ENCODE measurements at places on chromosomes 12 and 14. TPM values are rescaled to one million over a fixed set of nuclear protein-coding genes. Genes with fewer than 3 reads are reported as not detected.

DNA sequence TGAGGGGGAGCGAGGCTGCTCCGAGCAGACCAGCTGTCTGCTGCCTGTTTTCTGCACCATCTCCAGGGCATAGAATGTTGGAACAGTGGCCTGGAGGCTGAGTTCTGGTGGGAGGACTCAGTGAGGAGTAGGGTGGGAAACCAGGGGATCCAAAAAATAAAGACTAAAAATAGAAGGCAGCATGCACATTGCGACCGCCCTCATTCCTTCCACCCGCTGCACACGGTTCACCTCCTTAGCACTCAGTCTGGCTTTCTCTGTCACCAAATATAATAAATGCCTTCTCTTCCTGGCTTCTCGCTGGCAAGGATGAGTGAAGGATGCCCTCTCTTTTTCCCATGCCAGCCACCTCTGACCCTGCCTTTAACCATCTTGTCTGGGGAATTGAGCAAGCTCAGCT is 146.2 kb downstream of the AACS start:
- no peaks in the 10 kb centered on the region for H3K36me3 ChIP-seq
- H3K4me1 ChIP-seq: no peaks in the 10 kb centered on the region
- no peak overlapping the region for H3K4me3 ChIP-seq
- no peak overlapping the region for H3K27ac ChIP-seq
- peaks cover 9% of the 10 kb centered on the region for H3K27me3 ChIP-seq
- DNase-seq: no peak

- 0 out of 3 replicates have a peak, but pooled peaks cover 3% of the 10 kb centered on the region for H3K36me3 ChIP-seq
- H3K27ac ChIP-seq: no peak overlapping the region
- no peaks in the 10 kb centered on the region for H3K27me3 ChIP-seq
- no peaks in the 10 kb centered on the region for H3K4me1 ChIP-seq
- no peak for DNase-seq
Observed at GRCh38 chr14:87960013-87960787, 32.8 kb downstream of the GALC start.

DNA sequence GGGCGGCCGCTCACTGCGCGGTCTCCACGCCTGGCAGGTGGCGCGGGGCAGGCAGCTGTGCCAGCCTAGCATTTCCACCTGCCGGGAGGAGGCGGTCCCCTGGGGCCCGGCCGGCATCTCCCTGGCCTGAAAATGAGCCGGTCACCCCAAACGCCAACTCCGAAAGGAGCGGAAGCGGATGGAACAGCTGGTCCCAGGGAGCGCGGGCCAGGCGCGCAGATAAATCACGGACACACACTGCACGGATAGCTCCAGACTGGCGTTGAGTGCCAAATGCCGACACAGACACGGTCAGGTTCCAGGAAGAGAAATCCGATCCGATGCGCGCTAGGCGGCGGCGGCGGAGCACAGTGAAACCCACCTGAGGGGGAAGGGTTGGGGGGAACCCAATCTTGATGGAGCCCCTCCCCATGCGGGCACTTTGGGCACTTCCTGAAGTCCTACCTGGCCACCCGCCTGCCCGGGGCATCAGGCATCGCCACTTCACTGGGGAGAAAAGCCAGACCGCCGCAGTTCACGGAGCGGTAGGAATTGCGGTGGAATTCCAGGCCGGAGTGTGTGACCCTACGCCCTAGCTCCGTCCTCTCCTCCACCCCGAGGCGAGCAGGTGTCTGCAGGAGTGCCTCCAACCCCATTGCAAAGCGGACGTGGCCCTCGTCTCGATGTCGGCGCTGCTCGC is 624 bp upstream of the PLEKHD1 start:
- H3K4me1 ChIP-seq: peaks cover 8% of the 10 kb centered on the region
- H3K27ac ChIP-seq: no peak overlapping the region
- no peaks in the 10 kb centered on the region for H3K36me3 ChIP-seq
- no peaks in the 10 kb centered on the region for H3K27me3 ChIP-seq
- DNase-seq: no peak

- no peak overlapping the region for H3K27ac ChIP-seq
- no peak overlapping the region for H3K4me3 ChIP-seq
- DNase-seq: no peak
- no peaks in the 10 kb centered on the region for H3K36me3 ChIP-seq
- no peaks in the 10 kb centered on the region for H3K4me1 ChIP-seq
Observed at GRCh38 chr14:52974406-52974805, 23.6 kb upstream of the FERMT2 start.

GRCh38 chr12:120089105-120089504 is 27.4 kb downstream of the RAB35 start:
- no peak overlapping the region for H3K4me3 ChIP-seq
- H3K27ac ChIP-seq: no peak overlapping the region
- DNase-seq: no peak
- H3K27me3 ChIP-seq: no peaks in the 10 kb centered on the region
- peaks cover 15% of the 10 kb centered on the region for H3K4me1 ChIP-seq

- no peak overlapping the region for H3K4me3 ChIP-seq
- no peaks in the 10 kb centered on the region for H3K4me1 ChIP-seq
- peak; percentile 4 for DNase-seq
- H3K27ac ChIP-seq: no peak overlapping the region
Observed at GRCh38 chr12:11347810-11348209, 37.6 kb upstream of the PRB4 start.

DNA sequence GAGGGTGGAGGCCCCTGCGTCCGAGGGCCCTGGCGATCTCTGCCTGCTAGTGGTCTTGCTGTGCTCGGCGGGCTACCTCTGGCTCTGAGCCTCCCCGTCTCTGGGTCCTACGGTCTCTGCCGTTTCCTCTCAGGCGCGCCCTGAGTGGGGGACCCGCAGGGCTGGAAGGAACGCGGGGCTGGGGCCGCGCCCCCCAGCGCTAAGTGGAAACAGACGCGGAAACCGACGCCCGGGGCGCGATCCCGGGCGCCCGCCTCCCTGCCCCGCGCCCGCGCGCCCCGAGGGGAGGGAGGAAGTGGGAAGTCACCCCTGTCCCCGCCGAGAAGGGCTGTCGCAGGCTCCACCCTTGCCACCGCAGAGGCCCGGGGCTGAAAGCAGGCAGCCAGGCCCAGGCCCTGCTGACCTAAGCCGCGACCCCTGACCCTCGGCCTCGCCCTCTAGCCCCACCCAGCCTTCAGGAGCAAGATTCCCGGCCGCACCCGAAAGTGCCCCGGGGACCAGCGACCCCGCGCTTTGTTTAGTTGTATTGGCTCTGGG is 831 bp downstream of the CRIP1 start:
- H3K27me3 ChIP-seq: no peaks in the 10 kb centered on the region
- peaks cover under 1% of the 10 kb centered on the region for H3K36me3 ChIP-seq
- H3K4me3 ChIP-seq: no peak overlapping the region
- DNase-seq: peak; percentile 31

WNT1 gene
- not detected for total RNA-seq

DNA sequence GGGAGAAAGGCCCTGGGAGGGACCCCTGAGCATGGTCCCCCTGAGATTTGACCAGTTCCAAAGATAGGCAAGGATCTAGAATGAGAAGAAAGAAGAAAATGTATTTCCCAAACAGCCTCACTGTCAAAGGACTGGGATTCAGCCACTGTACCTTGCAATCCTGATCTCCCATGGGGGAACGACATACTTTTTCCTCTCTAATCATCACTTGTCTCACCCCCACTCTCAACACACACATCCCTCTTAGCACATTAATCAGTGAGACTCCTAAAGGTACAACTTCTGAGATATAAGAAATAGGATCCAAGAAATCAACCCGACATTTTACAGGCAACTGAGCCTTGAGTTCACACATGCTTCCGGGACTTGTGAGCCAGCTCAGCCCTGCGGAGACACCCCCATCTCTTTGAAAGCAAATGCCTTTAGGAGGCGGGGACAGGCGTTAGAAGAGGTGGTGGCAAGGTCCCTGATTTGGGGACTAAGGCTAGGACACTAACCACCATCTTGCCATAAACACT is 1.4 kb downstream of the MAP3K9 start:
- H3K27me3 ChIP-seq: no peaks in the 10 kb centered on the region
- H3K4me1 ChIP-seq: peaks cover 11% of the 10 kb centered on the region
- H3K4me3 ChIP-seq: no peak overlapping the region
- no peak for DNase-seq
- H3K36me3 ChIP-seq: no peaks in the 10 kb centered on the region

- H3K4me3 ChIP-seq: no peak overlapping the region
- peaks cover 32% of the 10 kb centered on the region for H3K4me1 ChIP-seq
- H3K27ac ChIP-seq: no peak overlapping the region
- no peak for DNase-seq
- H3K36me3 ChIP-seq: no peaks in the 10 kb centered on the region
Observed at GRCh38 chr12:131048611-131048990, 94.9 kb downstream of the ADGRD1 start.

DNA sequence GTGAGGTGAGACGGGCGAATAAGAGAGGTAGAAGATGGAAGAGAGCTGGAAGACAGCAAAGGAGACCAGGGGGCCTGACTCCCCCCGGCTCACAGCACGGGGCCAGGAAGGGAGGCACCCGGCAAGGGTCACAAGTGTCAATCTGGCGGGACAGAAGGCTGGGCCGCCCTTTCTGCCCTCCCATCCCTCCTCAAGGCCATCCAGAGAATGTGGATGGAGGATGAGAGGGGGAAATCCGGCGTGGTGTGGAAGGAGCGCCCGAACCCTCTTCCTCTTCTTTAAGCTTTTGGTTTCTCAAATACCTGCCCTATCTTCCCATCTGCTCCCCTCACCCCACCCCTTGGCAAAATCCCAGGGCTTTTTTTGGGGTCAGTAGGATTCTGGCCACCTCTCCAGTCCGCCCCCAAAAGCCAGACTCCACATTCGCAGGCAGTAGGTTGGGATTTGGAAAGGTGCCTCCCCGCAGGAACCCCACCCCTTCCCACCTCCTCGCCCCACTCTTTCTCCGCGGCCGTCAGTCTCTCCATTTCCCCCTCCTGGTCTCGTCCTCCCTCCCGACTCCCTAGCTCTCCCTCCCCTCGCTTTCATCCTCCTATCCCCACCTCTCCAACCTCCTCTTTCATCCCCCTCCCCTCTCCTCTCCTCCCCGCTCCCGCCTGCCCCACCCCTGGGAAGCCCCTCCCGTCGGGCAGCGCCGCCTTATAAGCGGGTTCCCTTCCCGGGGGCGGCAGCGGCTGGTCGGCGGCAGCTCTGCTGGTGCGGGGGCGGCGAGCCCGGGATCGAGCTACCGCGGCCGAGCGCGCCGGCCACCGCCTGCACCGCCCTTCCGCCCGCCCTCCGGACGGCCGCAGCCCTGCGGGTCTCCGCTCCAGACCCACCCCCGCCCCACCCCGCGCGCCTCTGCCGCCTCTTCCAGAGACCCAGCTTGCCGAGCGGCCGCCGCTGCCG is at the start of gene PTMS:
PTMS (plus strand) TSS at position 730 of the 948 bp plus-strand sequence. CDS start 343 bp downstream, outside the sequence.
- H3K4me3 ChIP-seq: peak within 1 kb of the TSS; percentile 80
- H3K36me3 ChIP-seq: peaks cover 26% of the 10 kb centered on the region
- peak within 1 kb of the TSS; percentile 89 for H3K27ac ChIP-seq

All from K562 (cell line).